Endodermal cell (in vitro differentiated cells): ENCODE measurements at places on chromosomes 2 and 18.
A peak's percentile ranks its signal among the peaks of the same experiment; 100 is the strongest.

DNA sequence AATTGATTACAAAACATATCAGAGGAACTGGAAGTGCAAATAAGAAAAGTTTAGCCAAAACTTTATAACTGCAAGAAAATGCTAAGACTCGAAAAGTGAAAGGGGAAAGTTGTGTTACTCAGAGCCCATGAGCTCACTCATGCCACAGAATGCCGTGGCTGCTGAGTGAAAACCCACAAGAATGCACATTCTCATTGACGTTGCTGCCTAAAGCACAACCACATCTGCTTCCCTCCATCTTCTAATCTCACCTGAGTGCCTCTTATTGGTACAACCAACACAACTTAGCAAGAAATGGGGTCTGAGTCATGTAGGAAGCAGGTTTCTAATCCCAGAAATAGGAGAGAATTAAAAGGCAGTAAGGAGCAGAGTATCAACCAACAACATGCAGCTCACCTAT lies 259.7 kb downstream of the LNPK start:
- no peak for DNase-seq

GRCh38 chr2:120890566-120891360 lies 155.1 kb downstream of the GLI2 start:
- no peak for DNase-seq

DNA sequence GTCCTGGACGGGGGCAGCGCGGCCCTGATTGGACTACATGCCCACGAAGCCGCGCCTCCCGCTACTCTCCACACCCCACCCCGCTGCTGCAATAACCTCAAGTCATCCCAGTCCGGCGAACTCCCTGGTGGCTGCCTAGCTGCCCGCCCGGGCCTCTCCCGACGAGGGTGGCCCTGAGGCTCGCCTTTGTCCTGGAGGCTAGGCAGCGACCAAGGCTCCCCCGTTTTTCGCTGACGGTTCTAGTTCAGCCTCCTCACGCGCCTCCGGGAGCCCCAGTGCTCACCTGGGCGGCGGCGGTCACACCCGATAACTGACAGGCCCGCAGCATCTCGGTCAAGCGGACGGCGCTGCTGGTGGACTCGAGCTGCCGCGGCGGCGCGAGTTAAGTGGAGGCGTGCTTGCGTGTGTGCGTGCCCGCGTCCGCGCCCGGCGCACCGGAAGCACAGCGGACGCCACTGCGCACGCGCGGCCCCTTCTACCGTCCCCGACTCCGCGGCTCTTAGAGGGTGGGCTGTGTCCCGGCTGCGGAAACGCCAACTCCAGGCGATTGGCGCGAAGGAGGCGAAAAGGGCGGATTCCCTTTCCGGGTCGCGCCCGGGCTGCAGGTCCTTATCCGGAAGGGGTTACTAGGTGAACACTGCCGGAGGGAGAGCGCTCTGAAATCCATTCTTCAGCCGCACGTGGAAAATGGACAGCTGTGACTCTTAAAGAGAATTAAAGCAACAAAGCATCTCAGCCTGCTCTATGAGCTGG lies at the start of gene IMMT:
Gene IMMT, minus strand, starts transcription at position 408 of the 753 bp plus-strand sequence. Its CDS starts 80 bp downstream, at position 328.
- peak; percentile 97 for DNase-seq

DNA sequence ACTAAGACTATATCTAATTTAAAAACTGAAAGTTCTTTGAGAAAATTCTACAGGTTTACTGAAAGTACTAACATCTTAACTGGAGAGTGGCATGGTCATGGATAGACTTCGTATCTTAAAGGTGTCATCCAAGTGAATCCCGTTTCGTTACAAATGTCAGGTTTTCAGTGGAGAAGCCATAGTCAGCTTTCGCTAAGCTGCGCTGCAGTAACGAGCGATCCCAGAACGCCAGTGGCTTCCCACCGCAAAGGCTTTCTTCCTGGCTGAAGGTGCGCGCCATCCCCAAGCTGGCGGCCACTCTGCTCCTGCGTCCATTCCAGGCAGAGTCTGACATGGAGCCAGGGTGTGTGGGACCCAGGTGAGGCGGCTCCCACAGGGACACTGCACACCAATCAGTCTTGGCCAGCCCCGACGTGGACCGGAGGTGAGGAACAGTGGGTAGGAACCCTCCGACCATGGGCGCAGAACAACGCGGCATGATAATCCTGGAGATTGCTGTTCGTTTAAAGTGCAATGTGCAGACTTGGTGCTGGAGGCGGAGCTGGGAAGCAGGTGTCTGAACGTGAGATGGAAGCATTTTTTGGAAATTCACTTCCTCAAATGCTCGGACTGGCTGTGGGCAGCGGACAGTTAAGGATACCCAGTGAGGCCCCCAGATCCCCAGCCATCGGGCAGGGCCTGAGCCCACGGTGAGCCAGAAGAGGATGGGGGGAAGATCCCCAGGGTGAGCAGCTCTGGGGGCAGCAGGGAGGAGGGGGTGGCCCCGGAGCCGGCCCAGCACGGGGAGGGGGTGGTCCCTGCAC lies 27.8 kb upstream of the KCNG2 start:
- peak; percentile 5 for DNase-seq

GRCh38 chr18:5419030-5419429 lies 123.5 kb upstream of the ZBTB14 start:
- no peak for DNase-seq

DNA sequence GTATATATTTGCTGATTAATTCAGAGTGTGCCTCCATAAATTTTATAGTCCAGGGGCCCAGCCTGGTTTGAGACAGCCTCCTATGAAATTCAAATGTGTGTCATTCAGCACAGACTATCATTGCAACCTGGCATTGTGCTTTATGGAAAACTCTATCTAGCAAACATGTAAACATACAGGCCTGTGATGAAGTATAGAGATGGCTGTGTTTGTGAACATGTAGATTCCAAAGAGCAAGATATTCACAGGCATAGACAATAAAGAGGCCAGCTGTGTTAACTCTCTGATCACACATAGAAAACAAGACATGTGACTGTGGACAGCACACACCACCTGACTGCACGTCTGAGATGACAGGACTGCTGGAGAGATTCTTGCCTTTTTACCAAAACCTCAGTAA lies 297.9 kb downstream of the EN1 start:
- DNase-seq = no peak

- DNase-seq = no peak
Observed at GRCh38 chr2:123695426-123695825, 329.7 kb upstream of the CNTNAP5 start.

- peak; percentile 77 for DNase-seq
Observed at GRCh38 chr2:174682007-174682577, 82.2 kb downstream of the CHRNA1 start.

DNA sequence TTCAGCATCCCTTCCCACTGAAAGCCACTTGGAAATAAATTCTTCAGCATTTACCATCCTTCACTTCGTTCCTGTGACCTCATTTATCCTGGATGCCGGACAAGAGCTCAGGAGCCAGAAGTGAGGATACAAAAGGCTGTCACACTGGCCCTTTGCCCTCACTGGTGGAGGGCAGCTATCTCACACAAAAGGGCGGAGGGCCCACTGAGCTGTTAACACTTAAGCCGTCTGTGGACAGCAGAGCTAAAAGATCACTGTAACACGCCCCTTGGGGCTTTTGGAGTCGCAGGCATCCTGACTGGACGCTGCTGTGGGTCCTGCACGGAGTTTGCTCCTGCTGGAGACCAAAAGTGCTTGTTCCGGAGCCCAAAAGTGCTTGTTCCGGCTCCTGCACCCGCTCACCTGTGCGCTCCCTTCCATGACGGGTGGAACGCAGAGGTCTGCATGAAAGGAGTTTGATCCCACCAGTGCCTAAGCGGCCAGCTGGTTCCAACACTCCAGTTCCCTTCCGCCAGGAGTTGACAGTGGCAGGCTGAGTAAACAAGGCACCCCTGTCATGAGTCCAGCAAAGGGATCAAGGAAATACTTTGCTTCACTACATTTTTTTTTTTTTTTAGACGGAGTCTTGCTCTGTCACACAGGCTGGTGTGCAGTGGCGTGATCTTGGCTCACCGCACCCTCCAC lies 572.0 kb upstream of the LINC00305 start:
- DNase-seq = peak; percentile 54

DNA sequence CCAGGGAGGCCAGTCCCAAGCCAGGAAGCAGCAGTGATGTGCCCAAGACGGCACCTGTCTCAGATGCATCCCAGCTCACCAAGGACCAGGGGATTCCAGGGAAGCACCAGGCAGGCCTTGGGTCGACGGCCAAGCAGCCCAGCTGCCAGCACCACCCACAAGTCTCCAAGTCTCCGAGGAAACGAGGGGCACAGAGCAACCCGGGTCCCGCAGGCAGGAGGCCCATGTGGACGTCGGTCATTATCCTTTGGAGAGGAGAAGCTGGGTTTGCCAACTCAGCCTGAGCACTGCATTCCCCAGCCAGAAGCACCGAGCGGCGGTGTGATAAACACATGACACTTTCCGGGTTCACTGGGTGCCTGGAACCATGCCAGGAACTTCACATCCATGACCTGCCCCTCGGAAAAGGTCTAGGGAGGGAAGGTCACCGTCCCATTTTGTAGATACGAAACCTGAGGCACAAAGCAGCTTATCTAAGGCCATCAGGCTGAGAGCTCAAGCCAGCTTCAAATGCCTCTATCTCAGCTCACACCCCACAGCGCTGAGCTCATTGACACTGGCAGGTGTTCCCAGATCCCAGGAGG lies 104.5 kb downstream of the ZNF516 start:
- no peak for DNase-seq

GRCh38 chr2:43675646-43676321 lies 445 bp downstream of the C1GALT1C1L start:
- DNase-seq = no peak
